Left colon (tissue), 2 donors: ENCODE measurements at places on chromosomes 11 and 22. TPM values are rescaled to one million over a fixed set of nuclear protein-coding genes. Genes with fewer than 3 reads are reported as not detected.
A peak's percentile ranks its signal among the peaks of the same experiment; 100 is the strongest.

GRCh38 chr11:68011051-68011943 is 1.2 kb downstream of the ALDH3B1 start:
- no peak for DNase-seq

GRCh38 chr11:130180491-130180890 is 20.9 kb downstream of the ST14 start:
- no peak for DNase-seq

DNA sequence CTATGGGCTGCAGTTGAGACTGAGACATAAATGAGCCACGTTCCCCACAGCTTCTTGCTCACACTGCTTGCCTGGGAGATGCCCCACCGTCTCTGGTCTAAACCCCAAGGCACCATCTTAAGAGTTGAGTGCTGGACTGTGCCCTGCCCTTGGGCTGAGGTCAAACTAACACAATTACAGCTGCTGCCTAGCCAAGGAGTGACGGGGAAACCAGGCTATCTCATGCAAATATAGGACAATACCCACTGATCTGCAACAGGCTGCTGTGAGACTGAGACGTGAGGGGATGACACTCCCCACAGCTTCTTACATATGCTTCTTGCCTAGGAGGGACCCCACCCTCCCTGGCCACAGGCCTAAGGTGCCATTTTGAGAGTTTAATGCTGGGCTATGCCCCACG is 7.8 kb upstream of the MS4A8 start:
- DNase-seq = no peak

DNA sequence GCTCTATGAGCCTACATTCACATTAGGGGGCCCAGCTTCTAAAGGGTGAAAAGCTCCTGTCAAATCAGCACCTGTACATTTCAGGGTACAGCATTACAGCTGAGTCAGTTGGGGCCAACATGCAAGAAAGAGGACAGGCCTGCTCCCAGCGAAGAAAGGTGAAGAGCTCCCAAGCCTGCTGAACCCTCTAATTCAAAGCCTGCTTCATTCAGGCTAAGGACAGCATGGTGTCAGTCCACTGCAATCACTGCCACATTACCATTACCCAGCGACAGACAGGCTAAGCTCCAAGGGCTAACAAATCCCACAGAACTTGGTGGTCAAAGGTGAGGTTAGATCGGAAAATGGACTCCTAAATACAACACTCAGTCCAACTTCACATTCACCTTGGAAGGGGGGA is 65.4 kb upstream of the CHRM4 start:
- no peak for DNase-seq

DNA sequence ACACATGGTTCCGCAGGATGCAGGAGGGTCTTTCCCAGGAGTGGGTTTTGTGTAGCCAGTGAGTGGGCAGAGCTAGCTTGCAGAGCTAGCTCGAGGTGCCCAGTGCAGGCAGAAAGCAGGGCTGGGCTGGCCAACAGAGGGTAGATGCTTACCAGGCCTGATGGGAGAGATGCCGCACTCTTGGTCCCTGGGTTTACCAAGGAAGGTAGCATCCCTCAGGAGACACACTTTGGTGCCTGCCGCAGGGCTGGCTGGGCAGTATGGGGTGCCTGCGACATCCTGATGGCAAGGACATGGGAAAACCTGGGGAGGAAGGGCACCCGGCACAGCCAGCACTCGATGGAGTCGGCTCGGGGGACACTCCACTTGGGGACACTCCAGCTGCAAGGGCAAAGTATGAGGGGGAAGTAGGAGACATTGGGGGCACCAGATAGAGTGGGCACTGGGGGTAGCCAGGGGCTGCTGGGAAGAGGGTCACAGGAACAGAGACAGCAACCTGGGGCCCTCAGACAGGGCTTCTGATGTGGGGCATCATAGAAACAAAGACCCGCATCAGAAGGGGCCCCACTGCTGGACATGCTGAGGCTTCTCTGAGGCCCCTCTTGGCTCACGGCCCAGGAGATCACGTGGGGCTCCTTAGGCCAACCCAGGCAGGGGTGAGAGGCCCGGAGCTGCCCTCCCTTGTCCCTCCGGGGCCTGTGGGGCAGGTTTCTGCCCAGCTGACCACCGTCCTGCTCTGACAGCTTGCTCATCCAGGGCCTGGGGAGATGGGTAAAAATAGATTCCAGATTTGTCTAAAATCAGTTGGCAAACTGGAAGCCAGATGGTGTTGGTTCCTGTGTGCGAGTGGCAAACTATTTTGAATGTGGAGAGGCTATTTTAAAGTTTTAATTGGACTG is 89.8 kb downstream of the MORC2 start:
- DNase-seq = peak; percentile 8

GRCh38 chr22:19330865-19331418 is 39.4 kb upstream of the CLTCL1 start:
- no peak for DNase-seq

- no peak for DNase-seq
These were observed 1186.5 kb downstream of the BRD1 start for GRCh38 chr22:48640890-48641841.

- peak; percentile 80 for DNase-seq
These were observed at the start of gene TCN2 for GRCh38 chr22:30606455-30607299. TCN2 (plus strand) TSS chr22:30607174; CDS start chr22:30607332, 158 bp downstream.

GRCh38 chr11:124760205-124760652 is 1.9 kb downstream of the ESAM start:
- DNase-seq = no peak

- DNase-seq = no peak
These were observed 3.1 kb upstream of the PTS start for GRCh38 chr11:112223121-112223520.

GRCh38 chr11:78768345-78768744 is 193.7 kb upstream of the NARS2 start:
- no peak for DNase-seq

DNA sequence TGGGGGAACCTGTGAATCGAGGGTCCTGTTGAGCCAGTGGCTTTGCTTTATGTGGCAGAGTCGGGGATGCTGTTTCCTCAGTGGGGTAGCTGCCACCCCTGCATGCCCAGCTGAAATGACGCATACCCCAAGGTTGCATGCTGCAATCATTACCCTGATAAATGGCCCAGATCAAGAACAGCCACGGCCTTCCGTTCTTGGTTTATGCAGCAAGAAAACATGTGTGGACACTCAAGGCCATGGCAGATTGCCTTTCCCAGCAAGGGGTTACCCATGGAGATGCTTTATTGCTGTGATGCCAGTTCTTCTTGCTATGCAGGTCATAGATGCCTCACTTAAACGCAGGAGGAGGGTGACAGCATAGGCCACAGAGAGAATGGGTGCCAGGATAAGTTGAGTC is 14.3 kb upstream of the SREBF2 start:
- DNase-seq = no peak

DNA sequence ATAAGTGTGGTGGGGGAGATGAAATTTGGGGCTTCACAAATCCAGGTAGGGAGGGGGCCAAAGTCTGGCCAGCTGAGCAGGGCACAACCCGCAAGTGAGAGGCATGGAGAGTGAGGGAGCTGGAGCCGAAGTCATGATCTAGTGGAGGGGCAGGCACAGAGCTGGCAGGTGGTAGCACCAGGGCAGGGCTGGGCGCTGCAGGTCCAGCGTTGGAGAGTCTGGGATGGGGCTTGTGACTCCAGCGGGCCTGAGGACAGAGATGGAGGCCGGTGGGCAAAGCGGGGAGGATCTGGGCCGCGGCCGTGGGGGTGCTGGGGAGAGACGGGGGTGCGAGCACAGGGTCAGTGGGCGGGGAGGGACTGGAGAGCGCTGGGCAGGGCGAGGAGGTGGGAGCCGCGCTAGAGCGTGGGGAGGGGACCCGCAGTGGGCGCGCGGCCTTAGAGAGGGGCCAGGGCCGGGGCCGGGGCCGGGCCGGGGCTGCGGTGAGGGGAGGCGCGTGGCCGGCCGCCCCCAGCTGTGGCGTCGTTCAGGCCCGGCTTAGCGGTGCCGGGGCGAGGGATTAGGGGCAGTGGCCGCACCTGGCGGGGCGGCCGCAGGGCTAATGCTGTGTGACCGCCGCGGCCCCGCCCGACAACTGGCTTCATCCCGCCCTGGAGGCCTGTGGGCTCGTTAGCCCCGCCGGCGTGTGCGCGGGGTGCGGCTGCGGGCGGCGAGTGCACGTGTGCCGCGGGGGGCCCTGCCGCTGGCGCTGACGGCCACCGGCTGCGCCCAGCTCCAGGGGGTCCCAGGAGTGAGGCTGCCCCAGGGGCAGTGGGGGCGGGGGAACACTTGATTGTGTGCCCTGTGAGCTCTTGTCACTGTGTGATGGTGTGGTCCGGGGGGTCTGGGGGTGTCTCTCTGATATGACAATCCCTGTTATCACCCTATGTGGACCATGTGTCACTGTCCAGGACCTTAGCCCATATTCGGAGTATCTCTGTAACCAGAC is 23.6 kb upstream of the MYOD1 start:
- no peak for DNase-seq

DNA sequence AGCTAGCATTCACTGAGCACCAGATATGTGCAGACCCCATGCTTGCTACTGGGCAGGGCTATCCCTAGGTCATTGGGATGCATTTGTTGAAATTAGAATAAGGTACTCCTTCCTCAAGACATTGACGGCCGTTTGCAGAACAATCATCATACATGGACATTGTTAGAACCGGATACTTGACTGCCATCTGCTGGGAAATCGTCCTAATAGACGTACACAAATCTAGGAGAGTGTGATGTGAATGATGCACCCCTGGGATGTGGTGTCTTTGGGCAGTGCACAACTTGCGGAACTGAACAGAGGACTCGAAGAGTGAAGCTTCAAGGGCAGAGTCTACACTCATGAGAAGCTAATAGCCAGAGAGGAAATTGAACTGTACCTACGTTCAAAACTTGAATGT is 35.9 kb downstream of the MYO18B start:
- DNase-seq = no peak

- no peak for DNase-seq
These were observed 67.3 kb downstream of the TRPC6 start for GRCh38 chr11:101516546-101516945.

ACCSL gene
- not detected for total RNA-seq

MMP8 gene
- not detected for total RNA-seq

OR56A1 gene
- total RNA-seq = not detected

SLC22A6 gene
- not detected for total RNA-seq

RFPL3 gene
- not detected for total RNA-seq

CDKN1C gene
- 10.6 TPM for total RNA-seq

P2RX3 gene
- total RNA-seq = not detected
